ENCODE measurements at places on chromosomes 6 and 20. TPM values are rescaled to one million over a fixed set of nuclear protein-coding genes. Genes with fewer than 3 reads are reported as not detected.

Gene DEFB121
- not detected for total RNA-seq

Gene PGK2
- total RNA-seq, result not detected

Gene BNIP5
- not detected for total RNA-seq

Gene EEF1E1
- total RNA-seq, result 92.0 TPM

- no peak overlapping the region for H3K27ac ChIP-seq
- DNase-seq, result no peak
- no peaks in the 10 kb centered on the region for H3K4me1 ChIP-seq
- H3K27me3 ChIP-seq, result peaks cover 6% of the 10 kb centered on the region
- no peak overlapping the region for H3K4me3 ChIP-seq
Observed at GRCh38 chr6:132265451-132266097, 135.7 kb downstream of the MOXD1 start.

- H3K27ac ChIP-seq, result peak overlapping the region; percentile 70
- peak; percentile 17 for DNase-seq
- no peaks in the 10 kb centered on the region for H3K36me3 ChIP-seq
- no peaks in the 10 kb centered on the region for H3K27me3 ChIP-seq
Observed at GRCh38 chr6:47203266-47203937, 106.3 kb downstream of the TNFRSF21 start.

- peaks cover 10% of the 10 kb centered on the region for H3K4me1 ChIP-seq
- peaks cover 4% of the 10 kb centered on the region for H3K36me3 ChIP-seq
- no peak for DNase-seq
- no peaks in the 10 kb centered on the region for H3K27me3 ChIP-seq
- no peak overlapping the region for H3K27ac ChIP-seq
- H3K4me3 ChIP-seq, result no peak overlapping the region
Observed at GRCh38 chr6:154891901-154892300, 103.2 kb upstream of the TIAM2 start.

Measured in activated naive CD8-positive, alpha-beta T cell treated with anti-CD3 and anti-CD28 coated beads for 36 hours (primary cell).